Activated T-cell treated with anti-CD3 and anti-CD28 coated beads, Interleukin-2, amount 50 U/mL, for 1 hour (primary cell): ENCODE measurements at places on chromosomes 1 and 21.
A peak's percentile ranks its signal among the peaks of the same experiment; 100 is the strongest.

GRCh38 chr1:153790313-153790965 is 15.2 kb downstream of the SLC27A3 start:
- no peak for DNase-seq

GRCh38 chr21:46323227-46323709 is 402 bp downstream of the C21orf58 start:
- no peak for DNase-seq

GRCh38 chr1:201709564-201710295 is 119.2 kb upstream of the IPO9 start:
- peak; percentile 61 for DNase-seq

DNA sequence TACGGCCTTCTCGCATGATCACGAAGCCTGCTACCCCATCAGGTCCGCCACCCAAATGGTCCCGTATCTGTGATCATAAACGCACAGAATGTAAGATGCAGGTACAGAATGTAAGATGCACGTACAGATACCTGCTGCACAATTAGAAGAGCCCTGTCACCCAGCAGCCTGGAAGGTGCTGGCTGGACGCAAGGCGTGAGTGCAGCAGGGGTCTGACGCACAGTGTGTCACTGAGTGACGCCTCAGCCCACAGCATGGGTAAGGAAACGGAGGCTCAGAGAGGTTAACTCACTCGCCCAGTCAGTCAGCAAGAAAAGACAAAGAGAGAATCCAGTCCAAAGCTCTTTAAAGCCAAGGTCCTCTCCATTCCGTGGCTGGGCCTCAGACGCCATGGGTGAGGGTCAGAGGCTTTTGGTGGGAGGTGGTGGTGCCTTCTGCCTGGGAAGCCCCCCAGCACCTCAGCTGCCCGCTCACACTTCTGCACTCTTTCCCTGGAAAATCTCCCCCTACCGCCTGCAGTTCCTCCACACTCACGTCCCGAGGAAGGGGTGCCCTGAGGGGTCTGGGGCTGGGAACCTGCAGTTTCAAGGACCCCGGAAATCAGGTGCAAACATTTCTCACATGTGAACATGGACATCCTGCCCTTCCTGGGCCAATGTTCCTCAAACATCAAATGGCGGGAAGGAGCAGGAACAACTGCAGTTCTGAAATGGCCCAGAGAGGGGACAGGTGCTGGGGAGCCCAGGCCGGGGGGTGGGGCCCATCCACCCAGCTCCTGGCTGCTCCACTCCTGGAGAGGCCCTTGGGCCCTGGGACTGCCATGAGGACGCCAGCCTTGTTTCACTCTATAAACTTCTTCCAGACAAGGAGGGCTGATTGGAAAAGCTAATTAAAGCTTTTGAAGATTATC is 59.4 kb downstream of the SLC66A1 start:
- no peak for DNase-seq

GRCh38 chr1:40096646-40096976 is 441 bp downstream of the PPT1 start:
- DNase-seq = no peak

DNA sequence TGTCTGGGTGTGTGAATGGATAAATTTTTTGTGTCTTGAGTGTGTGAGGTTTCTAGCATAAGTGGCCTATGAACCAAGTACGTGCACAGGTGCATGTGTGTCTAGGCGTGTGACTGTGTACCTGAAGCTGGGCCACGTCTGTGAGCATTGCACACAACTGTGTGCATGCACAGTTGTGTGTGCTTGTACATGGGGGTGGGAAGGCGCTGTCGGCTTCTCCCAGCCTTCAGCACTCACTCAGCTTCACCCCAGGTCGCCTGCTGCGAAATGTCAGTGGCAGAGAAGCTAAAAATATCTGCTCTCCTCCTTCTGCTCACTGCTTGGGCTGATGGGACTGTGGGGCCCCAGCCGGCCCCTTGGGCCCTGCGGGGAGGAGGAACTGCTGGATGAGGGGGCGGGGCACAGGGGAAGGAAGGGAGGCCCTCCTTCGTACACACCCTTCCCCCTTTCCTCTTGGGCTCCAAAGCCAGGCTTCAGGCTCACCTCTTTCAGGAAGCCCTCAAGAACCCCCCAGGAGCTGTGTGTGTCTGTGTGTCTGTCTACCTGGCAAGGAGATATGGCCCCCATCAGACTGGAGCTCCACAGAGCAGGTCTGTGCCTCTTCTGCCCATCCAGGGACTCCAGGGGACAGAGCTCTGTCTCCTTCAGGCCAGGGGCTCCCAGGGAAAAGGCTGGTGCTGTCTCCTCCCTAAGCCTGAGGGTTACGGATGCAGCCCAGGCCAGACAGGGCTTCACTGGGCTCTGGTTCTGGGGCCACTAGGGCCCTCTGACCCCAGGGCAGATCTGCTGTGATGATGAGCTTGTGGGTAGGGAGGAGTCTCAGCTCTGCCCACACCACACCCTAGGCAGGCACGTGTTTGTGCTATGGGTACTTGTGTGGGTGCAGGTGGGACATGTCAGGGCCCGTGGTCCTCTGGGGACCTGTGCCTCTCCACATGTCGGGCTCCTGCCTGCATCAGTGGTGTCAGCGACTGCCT is 35.6 kb upstream of the WASF2 start:
- peak; percentile 51 for DNase-seq

GRCh38 chr1:26739329-26739914 is 43.6 kb downstream of the ARID1A start:
- no peak for DNase-seq

- no peak for DNase-seq
These were observed 74.9 kb downstream of the PUM1 start for GRCh38 chr1:30990591-30990990.

DNA sequence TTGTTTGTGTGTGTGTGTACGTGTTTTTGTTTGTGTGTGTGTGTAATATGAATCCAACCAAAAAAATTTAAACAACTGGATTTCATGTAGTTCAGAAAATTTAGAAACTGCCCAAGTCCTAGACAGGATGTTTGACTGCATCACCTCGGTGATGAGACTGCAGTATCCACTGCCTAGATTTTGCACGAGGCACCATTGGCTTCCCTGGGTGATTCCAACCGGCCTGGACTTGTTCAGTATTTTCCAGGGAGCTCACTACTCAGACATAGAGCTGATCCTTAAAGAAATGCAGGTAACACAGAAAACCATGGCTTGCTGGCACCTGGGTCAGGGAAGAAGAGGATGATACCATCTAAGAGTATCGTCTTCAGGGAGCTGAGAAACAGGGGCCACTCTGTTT is 18.2 kb upstream of the KCNK2 start:
- DNase-seq = no peak

- no peak for DNase-seq
These were observed 4.4 kb upstream of the PYCR2 start for GRCh38 chr1:225928186-225929175.

DNA sequence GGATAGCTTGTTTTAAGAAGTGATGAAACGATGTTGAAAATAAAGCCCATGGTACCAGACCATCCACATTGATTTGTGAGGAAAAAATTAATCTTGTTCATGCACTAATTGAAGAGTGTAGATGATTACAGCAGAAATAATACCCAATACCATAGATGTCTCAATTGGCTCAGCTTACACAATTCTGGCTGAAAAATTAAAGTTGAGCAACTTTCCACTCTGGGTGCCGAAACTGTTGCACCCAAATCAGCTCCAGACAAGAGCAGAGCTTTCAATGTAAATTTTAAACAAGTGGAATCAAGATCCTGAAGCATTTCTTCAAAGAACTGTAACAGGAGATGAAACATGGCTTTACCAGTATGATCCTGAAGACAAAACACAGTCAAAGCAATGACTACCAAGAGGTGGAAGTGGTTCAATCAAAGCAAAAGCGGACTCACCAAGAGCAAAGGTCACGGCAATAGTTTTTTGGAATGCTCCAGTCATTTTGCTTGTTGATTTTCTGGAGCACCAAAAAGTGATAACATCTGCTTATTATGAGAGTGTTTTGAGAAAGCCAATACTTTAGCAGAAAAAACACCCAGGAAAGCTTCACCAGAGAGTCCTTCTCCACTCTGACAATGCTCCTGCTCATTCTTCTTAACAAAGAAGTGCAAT is 16.1 kb upstream of the KCNA3 start:
- no peak for DNase-seq

- DNase-seq = no peak
These were observed 110.8 kb downstream of the PLPP3 start for GRCh38 chr1:56468518-56468917.

DNA sequence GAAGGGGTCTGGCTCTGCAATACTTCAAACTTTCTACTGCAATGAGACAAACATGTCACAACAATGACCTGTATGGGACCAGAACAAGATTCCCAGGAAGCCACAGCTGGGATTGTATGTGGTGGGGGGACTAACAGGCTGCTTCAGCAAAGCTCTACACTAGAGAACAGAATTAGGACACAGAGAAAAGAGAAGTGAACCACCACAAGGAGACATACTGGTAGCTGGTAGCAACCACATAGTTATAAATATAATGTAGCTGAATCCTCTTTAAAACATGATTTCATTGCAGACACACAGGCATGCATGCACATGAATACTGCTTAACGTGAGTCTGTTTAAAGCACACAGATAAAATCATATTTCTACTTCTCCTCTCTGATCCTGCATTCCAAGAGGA is 3.5 kb upstream of the ILDR2 start:
- no peak for DNase-seq

- DNase-seq = no peak
These were observed 69.4 kb downstream of the NTPCR start for GRCh38 chr1:233019778-233020325.

DNA sequence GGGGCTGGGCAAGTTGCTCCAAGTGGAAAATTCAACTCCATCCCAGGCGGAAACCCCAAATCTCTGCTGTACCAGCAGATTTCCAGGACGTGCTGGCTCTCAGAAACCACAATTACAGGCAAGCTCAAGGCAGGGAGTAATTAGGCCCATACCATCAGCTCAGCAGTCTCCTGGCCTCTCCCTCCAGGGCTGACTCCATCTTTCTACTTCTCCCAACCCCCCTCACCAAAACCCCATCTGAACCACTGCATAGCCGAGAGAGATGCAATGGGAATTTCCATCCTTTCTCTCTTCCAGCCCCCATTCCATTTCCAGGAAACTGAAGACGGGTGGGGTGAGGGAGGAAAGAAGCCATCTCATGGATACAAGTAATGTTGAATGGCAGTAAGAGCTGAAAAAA is 41.2 kb downstream of the ARHGEF11 start:
- no peak for DNase-seq

GRCh38 chr1:26363549-26364448 is 8.8 kb downstream of the ZNF683 start:
- DNase-seq = peak; percentile 89

DNA sequence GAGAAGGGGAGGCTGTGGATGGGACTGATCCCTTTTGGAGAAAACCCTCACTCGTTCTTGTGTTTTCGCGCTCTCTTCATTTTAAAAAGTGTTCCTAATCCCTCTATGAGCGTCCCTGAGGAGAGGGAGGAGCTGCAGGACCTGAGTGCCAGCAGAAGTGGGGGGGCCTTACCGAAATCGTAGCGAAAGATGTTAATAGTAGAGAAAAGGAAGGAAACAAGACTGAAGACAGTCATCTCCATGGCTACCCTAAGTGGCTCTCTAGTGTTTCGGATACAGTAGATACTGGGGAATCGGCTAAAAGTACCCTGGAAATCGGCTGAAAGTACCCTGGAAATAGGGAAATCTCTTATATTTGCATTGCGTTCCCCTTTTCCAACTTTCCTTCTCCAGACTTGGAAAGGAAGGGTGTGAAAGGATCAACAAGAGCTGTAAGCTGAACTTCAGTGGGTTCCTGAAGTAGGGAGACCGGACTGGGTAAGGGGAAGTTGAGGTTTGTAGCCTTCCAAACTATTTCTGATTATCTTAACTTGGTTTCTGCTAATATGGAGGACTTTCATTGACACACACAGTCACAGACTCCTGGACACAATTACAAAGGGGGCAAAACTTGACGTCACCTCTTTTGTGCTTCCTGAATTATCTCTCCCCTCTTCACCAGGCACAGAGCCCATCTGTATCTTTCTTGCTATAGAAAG is 486 bp upstream of the DSTYK start:
- DNase-seq = no peak

DNA sequence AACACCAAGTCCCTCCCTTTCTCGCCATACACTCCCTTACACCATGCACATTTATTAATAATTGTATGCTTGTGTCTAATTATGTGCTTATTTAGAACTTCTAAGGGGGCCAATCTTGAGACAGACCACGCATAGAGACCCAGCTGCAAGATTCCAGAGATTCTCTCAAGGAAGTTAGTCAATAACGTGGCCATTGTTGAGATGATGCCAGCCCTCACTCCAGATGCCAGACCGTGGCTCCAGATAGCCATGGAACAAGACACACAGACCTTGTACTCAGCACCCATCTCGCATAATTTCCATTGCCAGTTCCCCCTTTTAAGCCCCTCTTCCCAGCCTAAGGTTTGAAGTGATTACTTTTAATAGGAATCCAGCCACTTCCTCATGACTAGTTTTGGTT is 62.4 kb downstream of the DIRAS3 start:
- DNase-seq = no peak

GRCh38 chr1:184112176-184112948 is 60.8 kb downstream of the TSEN15 start:
- DNase-seq = no peak

GRCh38 chr1:218964471-218965185 is 209.1 kb upstream of the LYPLAL1 start:
- no peak for DNase-seq

- DNase-seq = no peak
These were observed 36.4 kb downstream of the PRKCZ start for GRCh38 chr1:2086446-2087078.

DNA sequence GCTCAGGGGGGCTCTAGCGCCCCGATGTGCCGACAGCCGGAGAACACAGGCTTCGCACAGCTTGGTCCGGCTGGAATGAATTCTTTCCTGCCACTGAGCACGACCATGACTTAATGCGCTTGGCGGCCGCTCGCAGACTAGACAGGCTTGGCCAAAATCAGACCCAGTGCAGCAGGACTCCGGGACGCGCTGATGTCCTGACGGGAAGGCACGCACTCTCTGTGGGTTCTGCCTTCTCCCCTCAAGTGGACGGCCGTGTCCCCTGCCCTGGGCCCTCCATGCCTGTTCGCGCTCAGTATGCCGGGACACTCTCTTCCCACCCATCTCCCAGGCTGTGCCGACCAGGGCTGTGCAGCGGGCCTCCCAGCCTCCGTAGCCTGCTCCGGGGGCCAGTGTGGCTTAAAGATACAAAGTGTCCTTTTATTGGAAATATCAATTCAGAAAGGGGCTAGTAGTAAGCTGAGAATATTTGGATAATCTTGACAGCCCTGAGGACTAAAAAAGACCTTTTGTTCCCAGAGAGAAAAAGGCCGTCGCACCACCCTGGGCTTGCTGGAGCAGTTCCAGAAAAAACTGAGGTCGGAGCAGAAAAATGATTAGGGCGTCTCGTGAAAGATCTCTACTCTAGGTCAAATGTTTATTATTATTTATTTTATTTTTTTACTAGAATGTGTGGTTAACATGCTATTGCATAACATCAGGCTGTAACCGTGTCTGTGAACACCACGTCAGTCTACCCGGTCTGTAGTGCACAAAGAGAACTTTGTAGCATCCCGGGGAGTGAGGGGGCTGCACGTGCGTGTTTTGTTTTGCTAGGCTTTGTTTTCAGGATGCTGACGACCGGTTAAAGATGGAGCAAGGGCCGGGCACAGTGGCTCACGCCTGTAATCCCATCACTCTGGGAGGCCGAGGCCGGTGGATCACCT is 88.1 kb upstream of the ARHGEF16 start:
- DNase-seq = no peak

- DNase-seq = no peak
These were observed 6.7 kb upstream of the EPHA8 start for GRCh38 chr1:22556391-22557104.
